ENCODE measurements at places on chromosomes 1 and 21. TPM values are rescaled to one million over a fixed set of nuclear protein-coding genes. Genes with fewer than 3 reads are reported as not detected.

DNA sequence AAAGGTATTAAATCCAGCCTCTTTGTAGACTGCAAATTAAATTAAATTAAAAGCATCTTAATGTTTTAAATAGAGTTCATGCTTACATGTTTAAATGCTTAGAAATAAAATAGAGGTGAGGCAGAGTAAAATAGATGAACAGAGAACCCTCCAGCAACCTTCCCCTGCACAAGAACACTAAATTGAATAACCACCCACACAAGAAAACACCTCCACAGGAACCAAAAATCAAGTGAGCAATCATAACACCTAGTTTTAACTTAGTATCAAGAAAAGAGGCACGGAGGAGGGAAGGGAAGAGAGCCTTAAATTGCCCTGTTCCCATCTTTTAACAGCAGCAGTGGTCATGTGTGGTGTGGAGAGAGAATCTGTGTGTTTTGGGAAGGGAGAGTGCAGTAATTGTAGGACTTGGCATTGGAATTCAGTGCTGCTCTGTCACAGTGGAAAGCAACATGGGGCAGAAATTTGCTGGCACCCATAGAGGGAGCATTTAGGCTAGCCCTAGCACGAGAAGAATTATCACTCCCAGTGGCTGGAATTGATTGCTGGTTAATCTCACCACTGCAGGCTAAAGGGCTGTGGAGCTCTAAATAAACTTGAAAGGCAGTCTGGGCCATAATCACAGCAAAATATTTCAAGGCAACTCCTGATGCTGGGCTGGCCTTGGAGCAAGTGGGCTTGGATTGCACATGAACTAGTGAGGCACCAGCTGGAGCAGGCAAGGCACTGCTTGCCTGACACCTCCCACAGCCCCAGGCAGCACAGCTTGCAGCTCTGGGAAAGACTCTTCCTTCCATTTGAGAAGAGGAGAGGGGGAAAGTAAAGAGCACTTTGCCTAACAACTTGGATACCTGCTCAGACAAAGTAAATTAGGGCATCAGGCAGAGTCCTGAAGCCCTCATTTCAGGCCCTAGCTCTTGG is 1478.8 kb downstream of the NCAM2 start:
- no peak for DNase-seq
- H3K27me3 ChIP-seq = no peaks in the 10 kb centered on the region
- no peaks in the 10 kb centered on the region for H3K36me3 ChIP-seq
- H3K27ac ChIP-seq = no peak overlapping the region
- no peak overlapping the region for H3K4me3 ChIP-seq

DNA sequence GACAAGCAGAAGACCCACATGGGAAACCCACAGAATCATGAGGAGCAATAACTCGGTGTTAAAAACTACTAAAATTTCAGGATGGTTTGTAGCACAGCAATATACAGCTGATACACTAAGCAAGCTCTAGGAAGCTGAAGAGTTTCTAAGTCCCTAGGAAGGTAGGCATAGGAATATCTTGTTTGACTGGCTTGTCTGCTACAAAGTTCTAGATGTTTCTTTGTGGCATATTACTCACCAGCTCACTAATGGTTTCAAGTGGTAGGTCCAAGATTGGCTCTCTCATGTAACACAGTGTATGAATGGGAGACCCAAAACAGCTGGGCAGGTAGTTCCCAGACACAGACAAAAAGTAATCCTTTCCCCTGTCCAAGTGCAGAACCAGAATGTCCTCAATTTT is 13.3 kb upstream of the MTF1 start:
- H3K27ac ChIP-seq = no peak overlapping the region
- peaks cover 51% of the 10 kb centered on the region for H3K36me3 ChIP-seq
- DNase-seq = no peak
- H3K27me3 ChIP-seq = no peaks in the 10 kb centered on the region
- H3K4me1 ChIP-seq = no peaks in the 10 kb centered on the region

DNA sequence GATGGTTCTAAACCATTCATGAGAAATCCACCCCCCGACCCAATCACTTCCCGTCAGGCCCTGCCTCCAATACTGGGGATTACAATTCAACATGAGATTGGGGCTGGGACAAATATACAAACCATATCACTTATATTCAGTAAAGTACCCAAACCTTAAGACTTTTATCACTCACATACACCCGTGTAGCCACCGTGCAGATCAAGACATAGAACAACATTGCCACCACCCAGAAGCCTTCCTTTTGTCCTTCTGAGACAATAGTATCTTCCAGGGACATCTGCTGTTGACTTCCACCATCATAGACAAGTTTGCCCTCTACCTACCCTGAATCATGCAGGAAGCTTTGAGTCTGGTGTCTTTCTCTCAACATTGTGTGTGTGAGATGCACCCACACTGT is 37.5 kb downstream of the CLIC6 start:
- no peak overlapping the region for H3K27ac ChIP-seq
- no peaks in the 10 kb centered on the region for H3K27me3 ChIP-seq
- H3K4me3 ChIP-seq = no peak overlapping the region
- peaks cover 9% of the 10 kb centered on the region for H3K36me3 ChIP-seq
- DNase-seq = no peak
- no peaks in the 10 kb centered on the region for H3K4me1 ChIP-seq

GRCh38 chr1:207858281-207858680 is 52.6 kb downstream of the CD34 start:
- peaks cover 10% of the 10 kb centered on the region for H3K4me1 ChIP-seq
- H3K27me3 ChIP-seq = no peaks in the 10 kb centered on the region
- H3K4me3 ChIP-seq = no peak overlapping the region
- DNase-seq = no peak

GRCh38 chr1:118461154-118461553 is 276.1 kb upstream of the SPAG17 start:
- no peaks in the 10 kb centered on the region for H3K27me3 ChIP-seq
- H3K4me3 ChIP-seq = no peak overlapping the region
- no peak overlapping the region for H3K27ac ChIP-seq
- no peak for DNase-seq

DNA sequence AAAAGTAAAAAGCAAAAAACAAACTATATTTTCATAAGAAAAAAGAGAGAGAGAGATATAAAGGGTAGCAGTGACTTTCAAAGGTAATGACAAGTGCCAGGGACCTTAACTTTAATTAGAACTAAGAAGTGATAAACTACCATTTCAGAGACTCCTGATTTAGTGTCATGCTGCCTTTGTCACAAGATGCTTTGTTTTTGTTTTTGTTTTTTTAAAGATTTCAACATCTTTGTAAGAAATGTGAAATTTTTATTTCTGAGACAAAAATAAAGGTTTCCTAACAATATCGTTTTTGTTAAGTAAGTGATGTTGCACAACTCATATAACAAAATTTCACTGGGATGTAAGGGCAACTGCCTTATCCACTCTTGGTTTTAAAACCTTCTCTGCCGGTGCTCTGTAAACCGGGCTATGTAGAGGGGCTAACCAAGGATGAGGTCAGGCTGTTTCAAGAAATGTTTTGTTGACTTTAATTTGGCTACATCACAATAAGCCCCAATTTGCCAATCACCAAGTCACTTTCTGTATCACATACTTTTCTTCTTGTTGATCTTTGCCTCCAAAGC is 35.2 kb upstream of the SYT2 start:
- peaks cover 61% of the 10 kb centered on the region for H3K36me3 ChIP-seq
- no peaks in the 10 kb centered on the region for H3K4me1 ChIP-seq
- DNase-seq = no peak
- H3K4me3 ChIP-seq = no peak overlapping the region
- no peak overlapping the region for H3K27ac ChIP-seq
- H3K27me3 ChIP-seq = no peaks in the 10 kb centered on the region

DNA sequence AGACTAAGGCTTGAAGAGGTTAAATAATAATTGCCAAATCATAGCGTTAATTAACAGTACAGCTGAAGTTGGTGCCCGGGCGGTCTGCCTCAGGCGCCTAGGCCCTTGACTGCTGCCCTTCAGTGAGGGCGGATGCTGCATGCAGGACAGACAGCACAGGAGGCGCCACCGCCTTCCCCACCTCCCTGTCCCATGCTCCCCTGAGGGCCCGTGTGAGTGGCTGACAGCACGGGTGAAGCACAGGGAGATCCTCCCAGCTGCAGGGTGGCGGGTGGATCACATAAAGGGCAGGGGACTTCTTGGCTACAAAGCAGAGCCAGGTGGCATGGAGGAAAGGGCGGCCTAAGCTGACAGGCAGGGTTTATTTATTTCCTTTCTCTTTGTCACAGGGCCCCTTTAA is 49.1 kb downstream of the DDX20 start:
- H3K4me3 ChIP-seq = no peak overlapping the region
- no peak for DNase-seq
- no peak overlapping the region for H3K27ac ChIP-seq
- H3K4me1 ChIP-seq = no peaks in the 10 kb centered on the region
- H3K27me3 ChIP-seq = no peaks in the 10 kb centered on the region

DNA sequence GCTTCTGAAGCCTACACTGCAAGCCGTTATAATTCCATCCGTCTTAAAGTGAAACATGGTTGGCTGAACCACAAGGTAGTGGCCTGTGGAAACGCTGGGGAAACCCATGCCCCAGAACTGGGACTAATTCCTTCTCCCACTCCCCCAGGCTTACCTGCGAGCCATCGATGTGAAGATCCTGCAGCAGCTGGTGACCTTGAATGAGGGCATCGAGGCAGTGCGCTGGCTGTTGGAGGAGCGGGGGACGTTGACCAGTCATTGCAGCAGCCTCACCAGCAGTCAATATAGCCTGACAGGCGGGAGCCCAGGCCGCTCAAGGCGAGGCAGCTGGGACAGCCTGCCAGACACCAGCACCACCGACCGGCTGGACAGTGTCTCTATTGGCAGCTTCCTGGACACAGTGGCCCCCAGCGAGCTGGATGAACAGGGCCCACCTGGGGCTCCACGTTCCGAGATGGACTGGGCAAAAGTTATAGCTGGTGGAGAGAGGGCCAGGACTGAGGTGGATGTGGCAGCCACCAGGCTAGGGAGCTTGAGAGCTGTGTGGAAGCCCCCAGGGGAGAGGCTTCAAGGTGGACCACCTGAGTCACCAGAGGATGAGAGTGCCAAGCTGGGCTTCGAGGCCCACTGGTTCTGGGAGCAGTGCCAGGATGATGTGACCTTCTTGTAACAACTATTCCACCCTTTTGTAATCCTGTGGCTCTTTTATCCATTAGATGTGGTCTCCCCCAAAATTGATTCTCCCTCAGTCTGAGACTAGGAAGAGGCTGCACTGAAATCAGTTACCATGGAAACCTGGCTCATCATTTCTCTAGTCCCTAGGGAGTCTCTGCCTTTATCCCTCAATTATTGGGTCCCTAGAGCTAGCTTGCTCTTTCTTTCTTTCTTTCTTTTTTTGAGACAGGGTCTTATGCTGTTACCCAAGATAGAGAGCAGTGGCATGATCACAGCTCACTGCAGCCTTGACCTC is 16.7 kb downstream of the LURAP1 start:
- no peak overlapping the region for H3K4me3 ChIP-seq
- peaks cover 9% of the 10 kb centered on the region for H3K4me1 ChIP-seq
- no peak overlapping the region for H3K27ac ChIP-seq
- no peaks in the 10 kb centered on the region for H3K27me3 ChIP-seq

DNA sequence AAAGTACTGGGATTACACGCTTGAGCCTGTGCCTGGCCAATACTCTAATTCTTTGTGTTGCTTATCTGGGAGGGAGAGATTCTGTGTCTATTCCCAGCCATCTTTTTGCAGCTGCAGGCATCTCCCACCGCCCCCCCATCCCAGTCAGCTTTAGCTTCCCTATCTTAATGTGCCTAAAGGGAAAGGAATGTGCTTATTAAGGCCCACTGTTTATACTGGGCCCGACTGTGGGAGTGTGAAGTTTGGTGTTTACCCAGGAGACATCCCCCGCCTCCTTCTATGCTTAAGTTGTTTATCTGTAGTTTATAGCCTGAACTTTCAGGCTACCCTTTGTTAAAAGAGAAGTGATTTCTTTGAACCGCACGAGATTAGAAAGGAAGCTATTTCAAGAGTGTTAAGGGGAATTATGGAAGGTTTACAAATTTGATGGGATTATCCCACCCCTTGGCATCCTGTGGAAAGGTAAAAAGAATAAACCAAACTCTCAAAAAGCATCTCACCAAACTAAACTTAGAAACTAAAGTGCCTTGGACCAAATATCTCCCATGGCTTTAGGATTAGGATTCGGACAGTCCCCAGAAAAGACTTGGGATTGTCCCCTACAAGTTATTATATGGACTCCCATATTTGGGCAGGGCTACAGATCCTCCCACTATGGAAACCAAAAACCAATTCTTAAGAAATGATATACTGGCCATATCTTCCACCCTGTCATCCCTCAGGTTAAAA is 25.5 kb upstream of the ZNF496 start:
- H3K36me3 ChIP-seq = no peaks in the 10 kb centered on the region
- no peak overlapping the region for H3K4me3 ChIP-seq
- no peak for DNase-seq
- peaks cover 37% of the 10 kb centered on the region for H3K27me3 ChIP-seq
- H3K4me1 ChIP-seq = no peaks in the 10 kb centered on the region

- no peaks in the 10 kb centered on the region for H3K27me3 ChIP-seq
- DNase-seq = peak; percentile 2
- H3K27ac ChIP-seq = peak overlapping the region; percentile 87
- peaks cover 6% of the 10 kb centered on the region for H3K36me3 ChIP-seq
- peaks cover 65% of the 10 kb centered on the region for H3K4me1 ChIP-seq
- no peak overlapping the region for H3K4me3 ChIP-seq
Measured at GRCh38 chr1:150566589-150567340, 12.6 kb downstream of the MCL1 start.

- no peak overlapping the region for H3K4me3 ChIP-seq
- H3K27ac ChIP-seq = no peak overlapping the region
- H3K27me3 ChIP-seq = no peaks in the 10 kb centered on the region
- H3K4me1 ChIP-seq = peaks cover 17% of the 10 kb centered on the region
- DNase-seq = no peak
- no peaks in the 10 kb centered on the region for H3K36me3 ChIP-seq
Measured at GRCh38 chr1:47757226-47757975, 239.8 kb downstream of the TRABD2B start.

DNA sequence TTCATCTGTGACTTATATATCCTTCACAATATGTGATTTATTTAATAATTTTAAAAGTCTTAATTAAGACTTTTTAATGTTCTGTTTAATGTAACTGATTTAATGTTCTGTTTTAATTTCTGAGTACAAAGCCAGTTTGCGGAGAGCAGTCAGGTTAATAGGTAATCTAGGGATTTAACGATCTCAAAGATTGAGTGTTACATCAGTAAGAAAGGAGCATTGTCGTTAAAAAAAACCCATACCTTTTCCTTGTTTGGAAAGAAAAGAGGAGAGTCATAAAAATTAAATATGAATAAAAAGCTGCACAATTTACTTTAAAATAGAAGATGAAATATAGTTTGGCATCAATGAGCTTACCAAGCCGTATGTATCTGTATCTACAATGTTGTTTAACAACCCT is 621.4 kb downstream of the KIF26B start:
- H3K36me3 ChIP-seq = no peaks in the 10 kb centered on the region
- H3K27ac ChIP-seq = no peak overlapping the region
- H3K4me1 ChIP-seq = no peaks in the 10 kb centered on the region
- no peak overlapping the region for H3K4me3 ChIP-seq

GRCh38 chr1:212368073-212368484 is 46.6 kb downstream of the PACC1 start:
- H3K27me3 ChIP-seq = no peaks in the 10 kb centered on the region
- H3K27ac ChIP-seq = no peak overlapping the region
- H3K36me3 ChIP-seq = peaks cover 18% of the 10 kb centered on the region
- H3K4me1 ChIP-seq = no peaks in the 10 kb centered on the region
- no peak overlapping the region for H3K4me3 ChIP-seq
- peak; percentile 19 for DNase-seq

The TNFSF4 gene
- 0.63 TPM for polyA plus RNA-seq

The CBR3 gene
- polyA plus RNA-seq = 2.4 TPM

The TNNI3K gene
- 1.1 TPM for polyA plus RNA-seq

The UBE2Q1 gene
- 69.9 TPM for polyA plus RNA-seq

The FBXO42 gene
- polyA plus RNA-seq = 17.0 TPM

The SH3D21 gene
- polyA plus RNA-seq = 24.2 TPM

The ATP1A4 gene
- polyA plus RNA-seq = 0.27 TPM

The PADI3 gene
- polyA plus RNA-seq = not detected

All from large intestine (tissue), 12 donors.